GM23338 (cell line): ENCODE measurements at places on chromosomes 4 and X. TPM values are rescaled to one million over a fixed set of nuclear protein-coding genes. Genes with fewer than 3 reads are reported as not detected.

GRCh38 chr4:124833831-124834505, 121.4 kb upstream of the ANKRD50 start:
- DNase-seq, result no peak
- 0 out of 2 replicates have a peak, but pooled peaks cover 2% of the 10 kb centered on the region for H3K36me3 ChIP-seq
- no peak overlapping the region for H3K27ac ChIP-seq
- H3K4me1 ChIP-seq, result no peaks in the 10 kb centered on the region
- no peak overlapping the region for H3K4me3 ChIP-seq

DNA sequence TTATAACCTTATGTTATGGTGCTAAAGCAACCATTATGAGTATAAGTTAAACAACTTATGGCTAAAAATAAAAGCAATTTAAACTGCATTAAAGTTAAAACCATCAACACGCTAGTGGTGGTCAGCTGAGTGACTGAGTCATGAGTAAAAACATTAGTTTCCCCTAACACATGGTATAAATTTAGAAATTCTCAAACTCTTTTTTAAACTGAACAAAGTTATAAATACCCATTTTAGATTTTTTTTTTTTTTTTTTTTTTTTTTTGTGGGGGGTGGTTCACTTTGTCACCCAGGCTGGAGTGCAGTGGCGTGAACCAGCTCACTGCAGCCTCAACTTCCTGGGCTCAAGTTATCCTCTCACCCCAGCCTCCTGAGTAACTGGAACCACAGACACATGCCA, 5.4 kb upstream of the BBS7 start:
- H3K4me1 ChIP-seq, result no peaks in the 10 kb centered on the region
- no peak overlapping the region for H3K27ac ChIP-seq
- H3K36me3 ChIP-seq, result no peaks in the 10 kb centered on the region
- no peaks in the 10 kb centered on the region for H3K27me3 ChIP-seq
- no peak overlapping the region for H3K4me3 ChIP-seq

- H3K27me3 ChIP-seq, result no peaks in the 10 kb centered on the region
- no peak for DNase-seq
- H3K4me3 ChIP-seq, result no peak overlapping the region
- no peak overlapping the region for H3K27ac ChIP-seq
- no peaks in the 10 kb centered on the region for H3K4me1 ChIP-seq
These were observed 81.5 kb upstream of the F9 start for GRCh38 chrX:139448996-139449395.

- no peaks in the 10 kb centered on the region for H3K36me3 ChIP-seq
- H3K4me1 ChIP-seq, result no peaks in the 10 kb centered on the region
- no peak overlapping the region for H3K27ac ChIP-seq
- no peak overlapping the region for H3K4me3 ChIP-seq
- H3K27me3 ChIP-seq, result no peaks in the 10 kb centered on the region
These were observed 3.3 kb downstream of the C4orf54 start for GRCh38 chr4:99654361-99654761.

DNA sequence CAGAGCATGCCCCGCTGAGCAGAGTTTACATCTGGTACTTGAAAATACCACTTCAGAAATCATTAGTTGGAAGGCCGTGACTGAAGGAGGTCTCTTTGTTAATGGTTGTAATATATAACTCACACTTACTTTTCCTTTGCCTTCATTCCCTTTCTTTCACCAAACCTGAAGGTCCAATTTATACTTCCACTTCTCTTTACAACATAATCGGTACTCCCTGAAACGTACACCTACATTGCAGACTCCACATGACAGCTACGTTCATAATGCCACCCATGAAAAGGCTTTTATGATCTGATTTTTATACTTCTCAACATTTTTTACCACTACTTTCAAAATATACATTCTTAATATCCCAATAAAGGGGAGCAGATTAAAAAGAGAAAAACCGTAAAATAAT, 298.7 kb downstream of the C4orf33 start:
- H3K27ac ChIP-seq, result no peak overlapping the region
- DNase-seq, result no peak
- H3K4me3 ChIP-seq, result no peak overlapping the region
- H3K36me3 ChIP-seq, result 0 out of 2 replicates have a peak, but pooled peaks cover 2% of the 10 kb centered on the region

DNA sequence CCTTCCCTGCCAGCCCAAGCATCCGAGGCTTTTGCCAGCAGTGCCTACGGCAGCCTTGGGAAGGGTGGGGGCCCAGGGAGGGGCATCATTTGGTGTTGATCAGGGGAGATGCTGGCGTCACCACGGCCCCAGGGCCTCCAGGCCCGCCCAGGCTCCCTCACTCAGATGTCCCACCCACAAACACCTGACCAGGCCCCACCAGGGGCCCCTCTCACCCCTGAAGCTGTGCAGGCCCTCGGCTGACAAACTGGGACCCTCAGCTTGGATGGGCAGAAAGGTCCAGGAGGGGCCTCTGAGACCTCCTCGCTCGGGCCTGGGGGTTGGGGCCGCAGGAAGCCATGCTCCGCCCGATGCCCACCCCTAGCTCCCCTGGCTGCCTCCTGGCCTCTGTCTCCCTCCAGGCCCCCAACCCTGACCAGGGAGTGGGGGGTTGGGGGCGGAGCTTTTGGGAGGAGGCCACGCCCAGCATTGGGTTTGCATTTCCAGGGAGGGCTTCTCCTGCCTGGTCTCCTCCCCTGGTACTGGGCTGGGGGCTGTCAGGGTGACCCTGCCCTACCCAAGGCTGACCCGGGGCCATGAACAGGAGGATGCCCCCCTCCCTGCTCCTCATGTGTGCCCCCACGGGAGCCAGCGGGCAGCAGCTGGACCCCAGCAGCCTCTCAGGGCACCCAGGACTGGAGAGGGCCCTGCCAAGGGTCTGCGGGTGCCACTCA, 33.4 kb upstream of the SPON2 start:
- no peaks in the 10 kb centered on the region for H3K36me3 ChIP-seq
- DNase-seq, result peak; percentile 8
- no peaks in the 10 kb centered on the region for H3K4me1 ChIP-seq
- H3K4me3 ChIP-seq, result no peak overlapping the region
- H3K27me3 ChIP-seq, result no peaks in the 10 kb centered on the region
- no peak overlapping the region for H3K27ac ChIP-seq

DNA sequence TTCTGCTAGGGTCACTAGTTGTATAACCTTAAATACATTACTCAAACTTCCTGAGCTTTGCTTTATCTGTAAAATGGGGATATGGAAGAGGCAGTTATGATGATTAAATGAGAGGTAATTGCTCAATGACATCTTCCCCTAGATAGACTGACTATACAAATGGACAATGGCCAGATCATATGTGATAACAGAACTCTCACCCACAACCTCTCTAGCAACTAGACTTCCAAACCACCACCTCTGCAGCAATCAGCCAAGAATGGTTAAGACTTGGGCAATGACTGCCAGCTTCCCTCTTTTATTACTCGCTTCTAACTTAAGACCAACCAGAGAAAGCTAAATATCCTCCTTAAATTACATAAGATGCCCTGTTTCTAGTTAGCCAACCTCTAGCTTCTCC, 2.9 kb upstream of the SEPSECS start:
- no peaks in the 10 kb centered on the region; the same call in 1 of the 2 replicates for H3K4me1 ChIP-seq
- no peak overlapping the region for H3K27ac ChIP-seq
- H3K27me3 ChIP-seq, result no peaks in the 10 kb centered on the region
- no peaks in the 10 kb centered on the region for H3K36me3 ChIP-seq
- H3K4me3 ChIP-seq, result no peak overlapping the region

- H3K27ac ChIP-seq, result no peak overlapping the region
- no peaks in the 10 kb centered on the region for H3K4me1 ChIP-seq
- no peaks in the 10 kb centered on the region for H3K36me3 ChIP-seq
- H3K4me3 ChIP-seq, result no peak overlapping the region
These were observed 1626.0 kb upstream of the TENM3 start for GRCh38 chr4:180617196-180617595.

DNA sequence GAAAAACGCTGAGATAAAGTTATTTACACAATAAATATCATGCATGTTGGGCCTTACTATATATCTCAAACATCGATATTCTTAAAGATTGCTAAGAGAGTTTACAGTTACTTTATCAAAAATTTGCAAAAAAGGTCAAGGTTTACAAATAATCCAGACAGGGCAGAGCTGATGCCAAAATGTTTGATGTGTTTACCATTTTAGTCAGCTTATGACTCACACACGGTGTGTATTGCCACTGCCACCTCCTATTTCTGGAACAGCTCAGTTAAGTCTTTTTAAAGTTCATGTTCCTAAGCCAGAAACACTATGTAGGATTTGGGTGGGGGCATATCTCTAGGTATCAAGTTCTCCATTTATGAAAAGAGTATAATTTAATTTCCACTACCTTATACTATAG, 580.6 kb downstream of the INPP4B start:
- no peak overlapping the region for H3K27ac ChIP-seq
- no peaks in the 10 kb centered on the region for H3K27me3 ChIP-seq
- no peaks in the 10 kb centered on the region for H3K36me3 ChIP-seq
- DNase-seq, result no peak

DNA sequence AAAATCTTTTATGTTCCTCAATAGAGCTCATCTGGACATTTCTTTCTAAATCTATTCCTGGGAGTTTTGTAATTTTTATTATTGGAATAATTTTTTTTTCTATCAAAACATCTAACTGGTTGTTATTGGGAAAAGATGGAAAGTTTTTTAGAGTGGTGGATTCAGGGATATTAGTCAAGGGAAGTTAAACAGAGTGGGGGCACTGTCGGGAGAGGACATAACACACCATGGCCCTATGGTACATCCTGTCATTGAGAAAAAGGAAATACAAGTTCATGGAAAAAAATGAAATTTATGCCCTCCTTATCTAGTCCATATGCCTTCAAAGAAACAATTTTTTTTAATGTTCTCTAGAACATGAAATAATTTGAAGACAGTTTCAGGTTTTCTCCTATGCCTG, 96.3 kb upstream of the TSPAN5 start:
- H3K36me3 ChIP-seq, result no peaks in the 10 kb centered on the region
- no peak overlapping the region for H3K27ac ChIP-seq
- no peaks in the 10 kb centered on the region for H3K4me1 ChIP-seq

GRCh38 chr4:100168521-100168920, 21.7 kb downstream of the DDIT4L start:
- DNase-seq, result no peak
- H3K36me3 ChIP-seq, result no peaks in the 10 kb centered on the region
- no peak overlapping the region for H3K27ac ChIP-seq
- no peak overlapping the region for H3K4me3 ChIP-seq

DNA sequence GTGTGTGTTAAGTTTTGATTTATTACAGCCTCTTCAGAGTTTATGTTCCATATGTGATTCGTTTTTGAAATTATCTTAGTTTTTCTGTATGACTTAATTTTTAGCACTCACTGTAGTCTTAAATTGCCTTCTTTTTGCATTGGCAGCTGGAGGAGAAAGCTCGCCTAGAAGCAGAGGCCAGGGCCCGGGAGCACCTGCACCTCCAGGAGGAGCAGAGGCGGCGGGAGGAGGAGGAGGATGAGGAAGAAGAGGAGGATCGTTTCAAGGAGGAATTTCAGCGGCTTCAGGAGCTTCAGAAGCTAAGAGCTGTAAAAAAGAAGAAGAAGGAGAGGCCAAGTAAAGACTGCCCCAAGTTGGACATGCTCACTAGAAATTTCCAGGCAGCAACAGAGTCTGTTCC, 56.6 kb downstream of the TNIP2 start:
- no peaks in the 10 kb centered on the region for H3K4me1 ChIP-seq
- no peak overlapping the region for H3K27ac ChIP-seq
- no peaks in the 10 kb centered on the region for H3K27me3 ChIP-seq
- no peak for DNase-seq
- H3K4me3 ChIP-seq, result no peak overlapping the region

GRCh38 chr4:187258651-187259401, 535.2 kb upstream of the FAT1 start:
- H3K4me3 ChIP-seq, result no peak overlapping the region
- no peak overlapping the region for H3K27ac ChIP-seq
- H3K36me3 ChIP-seq, result no peaks in the 10 kb centered on the region
- peak; percentile 28 for DNase-seq
- H3K27me3 ChIP-seq, result no peaks in the 10 kb centered on the region

DNA sequence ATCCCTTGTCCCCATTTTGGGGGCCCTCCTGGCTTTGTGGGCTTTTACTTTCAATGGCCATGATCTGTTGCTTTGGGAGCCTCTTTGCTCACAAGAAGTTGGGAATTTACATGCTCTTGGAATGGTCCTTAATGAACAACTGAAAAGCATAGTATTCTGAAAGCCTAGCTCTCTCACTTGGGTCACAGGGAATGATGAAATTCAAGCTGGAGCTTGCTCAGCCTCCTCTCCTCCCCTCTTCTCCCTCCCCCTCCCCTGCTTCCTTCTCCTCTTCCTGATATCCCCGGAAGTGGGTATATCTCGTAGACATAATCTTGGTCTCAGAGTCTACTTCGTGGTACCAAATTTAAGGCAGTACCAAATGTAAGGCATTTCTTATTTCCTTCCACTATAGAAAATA, 400.6 kb upstream of the NR3C2 start:
- H3K36me3 ChIP-seq, result no peaks in the 10 kb centered on the region
- peak; percentile 39 for DNase-seq

GRCh38 chr4:53450773-53451172, 73.3 kb downstream of the FIP1L1 start:
- no peak overlapping the region for H3K27ac ChIP-seq
- H3K4me3 ChIP-seq, result no peak overlapping the region
- H3K27me3 ChIP-seq, result no peaks in the 10 kb centered on the region
- peak; percentile 24 for DNase-seq
- peaks cover 7% of the 10 kb centered on the region; the same call in 1 of the 2 replicates for H3K4me1 ChIP-seq

GRCh38 chrX:53281963-53282695, 745 bp upstream of the IQSEC2 start:
- no peaks in the 10 kb centered on the region for H3K36me3 ChIP-seq
- H3K4me1 ChIP-seq, result no peaks in the 10 kb centered on the region; the same call in 1 of the 2 replicates
- H3K4me3 ChIP-seq, result no peak overlapping the region

DNA sequence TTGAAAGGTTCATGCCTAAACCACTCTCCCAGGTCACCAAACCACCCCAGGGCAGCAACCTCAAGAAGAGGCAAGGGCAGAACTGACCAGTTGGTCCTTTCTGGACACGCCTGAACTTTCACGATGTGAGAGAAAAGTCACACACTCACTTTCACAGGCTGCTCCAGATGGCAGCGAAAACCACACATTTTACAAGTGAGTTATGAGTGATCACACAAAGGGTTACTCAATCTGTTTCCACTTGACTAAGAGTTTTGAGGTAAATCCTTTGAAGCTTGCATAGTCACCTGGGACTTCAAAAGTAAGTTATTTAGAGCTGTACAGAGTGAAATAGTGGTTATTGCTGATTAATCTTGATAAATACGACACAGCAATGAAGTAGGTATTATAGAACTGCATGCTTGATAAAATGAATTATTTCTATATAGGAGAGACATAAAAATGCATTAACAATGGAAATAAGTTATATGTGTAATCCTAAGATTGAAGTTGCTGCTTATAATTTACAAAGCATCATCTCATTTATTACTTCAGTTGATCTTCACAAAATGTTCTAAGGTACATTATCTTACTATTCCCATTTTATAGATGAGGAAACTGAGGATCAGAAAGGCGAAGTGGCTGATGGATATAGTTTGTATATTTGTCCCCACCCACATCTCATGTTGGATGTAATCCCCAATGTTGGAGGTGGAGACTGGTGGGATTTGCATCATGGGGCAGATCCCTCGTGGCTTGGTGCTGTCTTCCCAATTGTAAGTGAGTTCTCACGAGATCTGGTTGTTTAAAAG, 103.0 kb upstream of the KLF3 start:
- DNase-seq, result no peak
- no peaks in the 10 kb centered on the region; the same call in 1 of the 2 replicates for H3K4me1 ChIP-seq
- no peak overlapping the region for H3K4me3 ChIP-seq

- no peak overlapping the region for H3K27ac ChIP-seq
- no peaks in the 10 kb centered on the region for H3K36me3 ChIP-seq
- no peaks in the 10 kb centered on the region for H3K4me1 ChIP-seq
- no peak overlapping the region for H3K4me3 ChIP-seq
These were observed 205.3 kb downstream of the SPOCK3 start for GRCh38 chr4:167028976-167029375.

GRCh38 chrX:123339221-123339905, 155.3 kb downstream of the GRIA3 start:
- H3K4me1 ChIP-seq, result 0 out of 2 replicates have a peak, but pooled peaks cover 3% of the 10 kb centered on the region
- no peaks in the 10 kb centered on the region for H3K36me3 ChIP-seq
- H3K4me3 ChIP-seq, result no peak overlapping the region

The STK32B gene
- total RNA-seq, result 1.5 and 2.3 TPM in 2 replicates

The ABCG2 gene
- 6.1 and 10.6 TPM in 2 replicates for total RNA-seq

The PRPS2 gene
- 39.9 and 46.4 TPM in 2 replicates for total RNA-seq

The SPATA18 gene
- 2.5 and 4.2 TPM in 2 replicates for total RNA-seq

The ANK2 gene
- 23.8 and 40.4 TPM in 2 replicates for total RNA-seq
